ENCODE measurements at places on chromosomes 3 and 15. TPM values are rescaled to one million over a fixed set of nuclear protein-coding genes. Genes with fewer than 3 reads are reported as not detected.

DNA sequence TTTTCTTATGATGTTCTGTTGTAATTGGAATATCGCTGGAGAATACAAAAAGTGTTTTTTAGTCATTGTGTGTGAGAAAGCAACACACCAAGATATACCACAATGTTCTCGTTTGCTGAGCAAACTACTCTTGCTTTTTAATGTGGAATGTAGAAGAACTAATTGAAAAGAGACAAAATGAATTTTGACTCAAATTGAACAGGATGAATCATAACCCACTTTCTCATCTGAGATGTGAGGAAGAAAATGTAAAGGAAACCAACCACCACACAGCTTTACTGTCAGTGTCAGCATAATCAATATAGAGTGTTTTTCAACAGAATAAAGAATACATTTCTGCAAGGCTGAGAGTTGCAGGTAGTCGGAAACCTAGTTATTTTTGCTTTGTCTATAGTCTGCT, 448.8 kb upstream of the TPRG1 start:
- H3K4me1 ChIP-seq: no peaks in the 10 kb centered on the region
- DNase-seq: no peak
- no peaks in the 10 kb centered on the region for H3K27me3 ChIP-seq
- no peak overlapping the region for H3K27ac ChIP-seq
- H3K4me3 ChIP-seq: no peak overlapping the region
- H3K36me3 ChIP-seq: no peaks in the 10 kb centered on the region

DNA sequence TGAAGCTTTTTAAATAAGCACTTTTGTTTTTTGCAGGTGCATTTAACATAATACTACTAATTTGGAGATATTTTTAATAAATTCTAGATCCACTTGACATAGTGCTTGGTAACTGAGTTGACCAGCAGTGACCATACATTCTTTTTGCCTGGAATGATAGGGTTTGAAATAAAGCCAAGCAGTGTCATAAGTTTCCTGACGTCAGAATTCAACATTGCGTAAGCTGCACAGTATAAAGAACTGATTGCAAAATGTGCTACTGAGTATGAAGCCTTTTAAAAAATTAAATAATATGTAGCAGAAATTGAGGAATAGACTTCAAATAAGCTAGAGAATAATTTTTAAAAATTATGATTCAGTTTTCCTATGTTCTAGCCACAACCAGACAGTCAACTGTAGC, 454.6 kb upstream of the ARPP21 start:
- H3K4me3 ChIP-seq: no peak overlapping the region
- DNase-seq: no peak
- H3K27me3 ChIP-seq: no peaks in the 10 kb centered on the region
- no peak overlapping the region for H3K27ac ChIP-seq
- no peaks in the 10 kb centered on the region for H3K36me3 ChIP-seq
- no peaks in the 10 kb centered on the region for H3K4me1 ChIP-seq

- H3K4me3 ChIP-seq: no peak overlapping the region
- no peak for DNase-seq
- no peaks in the 10 kb centered on the region for H3K36me3 ChIP-seq
These were observed 135.0 kb downstream of the SATB1 start for GRCh38 chr3:18290157-18290556.

The CATSPER2 gene
- 3.9 TPM for total RNA-seq

The RYR3 gene
- 0.37 TPM for total RNA-seq

The CX3CR1 gene
- total RNA-seq: 0.70 TPM

The ZCWPW2 gene
- 0.77 TPM for total RNA-seq

Data from hepatocyte (in vitro differentiated cells).